SJCRH30 (cell line): ENCODE measurements at places on chromosomes 3 and 15. TPM values are rescaled to one million over a fixed set of nuclear protein-coding genes. Genes with fewer than 3 reads are reported as not detected.

- no peak for DNase-seq
- no peaks in the 10 kb centered on the region for H3K27me3 ChIP-seq
- peak within 1 kb of the TSS; percentile 78 for H3K4me3 ChIP-seq
- no peaks in the 10 kb centered on the region for H3K36me3 ChIP-seq
Observed at GRCh38 chr15:90234096-90234988, at the start of gene GDPGP1. Gene GDPGP1 (plus strand): TSS chr15:90234209. CDS start chr15:90240909, 6,700 bp downstream.

DNA sequence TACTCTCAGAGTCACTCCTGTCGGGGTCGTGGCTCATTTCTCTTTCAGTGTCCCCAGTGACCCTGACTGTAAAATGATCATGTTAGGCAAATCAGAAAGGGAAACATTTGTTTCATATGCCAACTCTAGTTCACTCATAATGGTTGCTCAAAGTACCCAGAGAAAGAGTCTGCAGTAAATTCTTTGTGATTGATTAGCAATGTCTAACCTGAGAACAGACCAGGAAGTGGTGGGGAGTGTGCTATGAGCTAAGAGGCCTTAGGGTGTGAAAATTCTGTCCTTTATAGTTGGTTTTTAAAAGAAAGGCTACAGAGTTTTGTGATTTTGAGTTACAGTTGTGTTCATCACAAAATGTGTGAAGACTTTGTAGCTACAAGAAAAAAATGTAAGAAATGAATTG lies 108.9 kb downstream of the EDEM1 start:
- no peaks in the 10 kb centered on the region for H3K36me3 ChIP-seq
- no peak overlapping the region for H3K27ac ChIP-seq
- H3K4me3 ChIP-seq = no peak overlapping the region
- no peaks in the 10 kb centered on the region for H3K27me3 ChIP-seq
- H3K4me1 ChIP-seq = no peaks in the 10 kb centered on the region

GRCh38 chr3:86794361-86795065 lies 196.4 kb downstream of the VGLL3 start:
- no peaks in the 10 kb centered on the region for H3K27me3 ChIP-seq
- peaks cover 26% of the 10 kb centered on the region for H3K4me1 ChIP-seq
- no peaks in the 10 kb centered on the region for H3K36me3 ChIP-seq
- H3K27ac ChIP-seq = peak overlapping the region; percentile 78
- no peak overlapping the region for H3K4me3 ChIP-seq

- H3K4me1 ChIP-seq = no peaks in the 10 kb centered on the region
- H3K36me3 ChIP-seq = no peaks in the 10 kb centered on the region
- DNase-seq = no peak
- H3K27me3 ChIP-seq = no peaks in the 10 kb centered on the region
Observed at GRCh38 chr3:127560051-127560787, 30.3 kb downstream of the TPRA1 start.

DNA sequence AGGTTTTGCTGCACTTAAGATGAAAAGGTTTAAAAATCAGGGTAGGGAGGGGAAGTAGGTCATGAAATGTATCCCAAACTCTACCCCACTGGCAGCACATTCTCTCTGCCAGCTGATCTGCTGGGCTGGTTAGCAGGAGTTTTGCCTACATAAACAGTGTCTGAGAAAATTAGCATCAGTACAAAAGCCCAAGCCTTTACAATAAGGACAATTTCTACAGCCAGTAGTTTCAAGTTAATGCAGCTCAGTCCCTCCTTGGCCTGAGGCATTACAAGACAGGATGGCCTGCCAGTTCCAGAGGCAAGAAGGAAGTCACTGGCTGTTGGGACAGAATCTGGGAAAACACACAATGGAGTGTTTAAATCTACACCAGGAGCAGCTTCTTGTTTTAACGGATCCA lies 32.8 kb downstream of the NCEH1 start:
- H3K36me3 ChIP-seq = no peaks in the 10 kb centered on the region
- no peak overlapping the region for H3K4me3 ChIP-seq
- DNase-seq = no peak
- no peaks in the 10 kb centered on the region for H3K27me3 ChIP-seq
- no peaks in the 10 kb centered on the region for H3K4me1 ChIP-seq
- H3K27ac ChIP-seq = no peak overlapping the region

GRCh38 chr3:67940210-67940952 lies 286.0 kb upstream of the SUCLG2 start:
- no peaks in the 10 kb centered on the region for H3K36me3 ChIP-seq
- H3K27ac ChIP-seq = no peak overlapping the region
- H3K4me3 ChIP-seq = no peak overlapping the region
- peak; percentile 0 for DNase-seq
- H3K27me3 ChIP-seq = no peaks in the 10 kb centered on the region

DNA sequence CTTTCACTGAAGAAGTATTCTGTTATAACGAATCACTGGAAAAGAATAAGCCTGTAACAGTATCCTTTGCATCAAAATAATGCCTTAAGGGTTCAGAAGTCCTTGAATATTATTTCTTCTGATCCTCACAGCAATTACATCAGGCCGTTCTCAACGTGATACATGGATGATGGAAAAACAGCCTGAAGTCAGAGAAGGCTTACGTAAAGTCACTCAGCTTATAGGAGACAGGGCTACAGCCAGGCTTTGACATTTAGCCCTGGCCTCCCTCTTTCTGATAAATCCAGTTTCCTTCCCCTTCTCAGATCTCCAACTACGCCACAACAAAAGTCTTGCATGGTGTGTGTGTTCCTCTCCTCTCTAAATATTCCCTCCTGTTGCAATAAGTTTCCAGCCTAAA lies 131.9 kb downstream of the ANO10 start:
- DNase-seq = no peak
- H3K27me3 ChIP-seq = no peaks in the 10 kb centered on the region
- no peak overlapping the region for H3K4me3 ChIP-seq
- H3K27ac ChIP-seq = no peak overlapping the region
- no peaks in the 10 kb centered on the region for H3K36me3 ChIP-seq

GRCh38 chr3:131454501-131454900 lies 48.3 kb downstream of the MRPL3 start:
- no peak overlapping the region for H3K4me3 ChIP-seq
- H3K27me3 ChIP-seq = no peaks in the 10 kb centered on the region
- H3K4me1 ChIP-seq = no peaks in the 10 kb centered on the region
- DNase-seq = no peak
- no peaks in the 10 kb centered on the region for H3K36me3 ChIP-seq

DNA sequence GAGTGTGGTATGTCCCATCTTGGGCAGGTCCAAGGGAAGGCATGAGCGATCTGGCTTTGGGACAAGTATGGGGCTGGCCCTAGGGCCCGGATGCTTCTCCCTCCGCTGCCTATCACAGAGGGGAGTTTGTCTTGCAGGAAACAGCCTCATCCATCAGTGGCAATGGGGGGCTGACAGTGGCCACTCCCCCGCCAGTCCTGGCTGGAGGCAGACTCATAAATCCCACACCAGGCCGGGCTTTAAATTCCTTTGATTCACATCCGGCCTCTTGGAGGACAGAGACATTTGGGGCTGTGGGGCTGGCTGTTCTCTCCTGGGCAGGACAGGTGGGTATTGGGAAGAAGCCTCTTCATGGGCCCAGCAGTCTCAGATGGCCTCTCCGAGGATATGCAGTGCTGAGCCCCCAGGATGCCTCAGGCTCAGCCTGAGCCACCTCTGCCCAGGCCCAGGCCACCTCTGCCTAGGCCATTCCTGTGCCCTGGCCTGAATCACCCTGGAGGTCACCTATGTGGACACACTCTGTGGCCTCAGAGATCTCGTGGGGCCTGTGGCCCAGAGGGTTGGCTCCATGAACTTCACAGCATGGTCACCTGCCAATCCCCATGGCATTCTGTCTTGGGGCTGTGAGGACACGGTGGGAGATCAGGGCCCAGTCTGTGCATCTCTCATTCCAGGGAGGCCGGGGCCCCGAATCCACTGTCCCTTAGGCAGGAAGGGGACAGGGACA lies 84.2 kb upstream of the GOLGA6L4 start:
- no peak for DNase-seq
- H3K4me3 ChIP-seq = no peak overlapping the region
- H3K4me1 ChIP-seq = no peaks in the 10 kb centered on the region
- 0 out of 2 replicates have a peak, but pooled peaks cover 2% of the 10 kb centered on the region for H3K27me3 ChIP-seq
- no peaks in the 10 kb centered on the region for H3K36me3 ChIP-seq

DNA sequence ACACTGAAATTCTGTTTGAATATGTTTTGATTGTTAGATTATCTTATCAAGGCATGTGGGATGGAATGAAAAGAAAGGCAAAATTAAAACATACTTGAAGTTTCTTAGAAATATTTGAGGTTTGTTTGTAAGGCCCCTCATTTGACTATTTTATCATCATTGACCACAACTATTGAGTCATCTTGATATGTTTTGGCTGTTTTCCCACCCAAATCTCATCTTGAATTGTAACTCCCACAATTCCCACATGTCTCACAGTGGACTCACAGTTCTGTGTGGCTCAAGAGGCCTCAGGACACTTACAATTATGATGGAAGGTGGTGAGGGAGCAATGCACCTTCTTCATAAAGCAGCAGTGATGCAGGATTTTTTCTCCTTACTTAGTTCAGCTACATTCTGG lies 917.1 kb downstream of the PLOD2 start:
- no peak overlapping the region for H3K27ac ChIP-seq
- H3K36me3 ChIP-seq = no peaks in the 10 kb centered on the region
- no peak for DNase-seq
- H3K27me3 ChIP-seq = no peaks in the 10 kb centered on the region
- H3K4me3 ChIP-seq = no peak overlapping the region

The ECE2 gene
- 0.08 TPM in 1 of 2 replicates, not detected in the other for total RNA-seq

The LRRC2 gene
- total RNA-seq = not detected in 2 replicates
